ENCODE measurements at places on chromosomes 5 and 9.

GRCh38 chr9:123438821-123439220 lies 82.8 kb downstream of the CRB2 start:
- DNase-seq: no peak

- DNase-seq: no peak
These were observed 526.8 kb upstream of the GRAMD2B start for GRCh38 chr5:125896368-125896767.

GRCh38 chr5:178221282-178221681 lies 11.3 kb downstream of the PHYKPL start:
- DNase-seq: no peak

- DNase-seq: no peak
These were observed 466 bp downstream of the SMC2 start for GRCh38 chr9:104094534-104095015.

- DNase-seq: no peak
These were observed 129.6 kb upstream of the CNTLN start for GRCh38 chr9:17005056-17005823.

DNA sequence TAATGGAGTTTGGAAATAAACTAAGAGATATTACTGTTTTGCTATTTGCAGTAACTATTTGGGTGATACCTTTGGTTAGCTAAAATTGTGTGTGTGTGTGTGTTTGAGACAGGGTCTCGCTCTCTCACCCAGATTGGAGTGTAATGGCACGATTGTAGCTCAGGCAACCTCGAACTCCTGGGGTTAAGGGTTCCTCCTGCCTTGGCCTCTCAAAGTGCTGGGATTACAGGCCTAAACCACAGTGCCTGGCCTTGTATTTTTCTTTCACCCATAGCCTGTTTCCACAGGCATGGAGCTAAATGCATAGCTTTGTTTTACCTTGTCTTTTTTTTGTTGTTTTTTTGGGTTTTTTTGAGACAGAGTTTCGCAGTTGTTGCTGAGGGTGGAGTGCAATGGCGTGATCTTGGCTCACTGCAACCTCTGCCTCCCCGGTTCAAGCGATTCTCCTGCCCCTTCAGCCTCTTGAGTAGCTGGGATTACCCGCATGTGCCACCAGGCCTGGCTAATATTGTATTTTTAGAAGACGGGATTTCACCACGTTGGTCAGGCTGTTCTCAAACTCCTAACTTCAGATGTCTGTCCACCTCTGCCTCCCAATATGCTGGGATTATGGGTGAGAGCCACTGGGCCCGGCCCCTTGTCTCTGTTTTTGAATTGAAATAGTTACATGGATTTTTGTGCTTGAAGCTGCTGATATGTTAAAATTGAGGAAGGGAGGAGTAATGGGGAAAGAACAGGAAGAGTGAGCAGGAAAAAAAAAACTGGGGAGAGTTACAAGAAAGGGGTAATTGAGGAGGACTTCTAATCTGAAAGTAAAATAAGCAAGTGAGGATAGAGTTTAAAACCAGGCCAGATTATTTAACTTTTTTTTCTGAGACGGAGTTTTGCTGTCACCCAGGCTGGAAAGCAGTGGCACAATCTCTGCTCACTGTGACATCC lies 5.7 kb downstream of the GPBP1 start:
- no peak for DNase-seq

DNA sequence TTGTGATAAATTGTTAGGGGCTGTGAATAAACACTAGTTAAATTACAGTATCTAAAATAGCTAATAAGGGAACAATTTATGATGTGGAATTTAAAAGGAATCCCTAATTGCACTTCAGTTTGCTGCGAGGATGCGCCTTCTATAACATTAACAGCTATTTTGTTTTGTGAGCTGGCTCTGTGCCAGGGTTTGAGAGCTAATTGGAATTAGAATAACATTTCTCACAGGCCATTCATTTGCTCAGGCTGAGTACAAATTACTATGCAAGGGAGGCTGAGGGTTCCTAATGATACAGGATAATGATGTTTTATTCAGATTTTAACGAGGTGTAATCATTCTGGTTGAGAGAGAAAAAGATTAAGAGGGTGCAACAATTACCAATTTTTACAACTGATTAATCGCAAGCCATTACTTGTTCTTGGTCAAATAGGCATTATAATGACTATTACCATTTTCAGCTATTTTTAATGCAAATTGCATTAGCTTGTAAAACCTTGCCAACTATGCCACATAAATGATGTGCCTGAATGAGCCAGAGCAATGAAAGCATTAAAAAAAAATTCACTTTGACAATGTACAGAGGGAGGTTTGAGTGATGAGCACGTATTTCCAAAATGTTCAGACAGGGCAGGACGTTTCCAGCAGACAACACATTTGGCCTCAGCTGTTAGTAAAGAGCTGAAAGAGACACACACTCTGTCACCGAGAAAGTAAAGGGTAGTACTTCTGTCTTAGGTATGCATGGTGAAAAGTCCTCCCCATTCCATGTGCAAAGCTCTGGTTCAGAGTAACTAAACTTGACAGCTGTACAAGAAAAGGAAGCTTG lies 576.5 kb downstream of the TLE1 start:
- no peak for DNase-seq

- DNase-seq: no peak
These were observed 174.7 kb upstream of the PRDM9 start for GRCh38 chr5:23332650-23333251.

DNA sequence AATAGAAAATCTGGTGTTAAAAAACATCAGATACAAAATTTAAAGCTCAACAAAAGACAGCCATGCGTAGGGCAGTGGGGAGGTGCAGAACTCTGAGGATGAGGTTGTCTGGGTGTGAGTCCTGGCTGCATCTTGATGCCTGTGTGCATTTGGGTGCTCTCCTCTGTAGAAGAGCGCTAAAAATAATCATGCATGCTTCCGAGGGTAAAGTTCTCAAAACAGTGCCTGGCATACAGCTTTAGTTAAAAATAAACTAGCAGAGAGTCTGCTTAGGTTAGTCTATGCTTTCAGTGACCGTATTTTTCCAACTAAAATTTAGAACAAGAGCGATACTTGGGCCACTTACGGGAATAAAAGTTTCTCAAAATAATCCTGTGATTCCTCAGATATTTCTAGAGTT lies 55.5 kb upstream of the SPATA31C2 start:
- no peak for DNase-seq

DNA sequence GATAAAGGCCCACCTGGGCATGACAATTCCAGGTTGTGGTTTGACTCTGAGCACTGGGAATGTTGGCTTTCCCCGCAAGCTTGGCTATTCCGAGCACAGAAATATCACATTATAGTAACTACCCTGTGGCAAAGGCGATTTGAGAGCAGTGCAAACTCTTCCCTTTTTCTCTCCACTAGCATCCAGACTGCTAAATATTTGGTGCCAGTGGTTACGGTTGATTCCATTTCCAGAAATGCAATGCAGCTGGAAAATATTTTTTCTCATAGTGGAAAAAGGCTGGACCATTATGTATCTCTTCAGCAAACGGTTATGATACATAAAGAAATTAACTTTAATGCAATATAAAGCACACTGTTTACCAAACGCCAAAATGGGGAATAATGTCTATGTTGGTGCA lies 158.0 kb downstream of the ENC1 start:
- no peak for DNase-seq

DNA sequence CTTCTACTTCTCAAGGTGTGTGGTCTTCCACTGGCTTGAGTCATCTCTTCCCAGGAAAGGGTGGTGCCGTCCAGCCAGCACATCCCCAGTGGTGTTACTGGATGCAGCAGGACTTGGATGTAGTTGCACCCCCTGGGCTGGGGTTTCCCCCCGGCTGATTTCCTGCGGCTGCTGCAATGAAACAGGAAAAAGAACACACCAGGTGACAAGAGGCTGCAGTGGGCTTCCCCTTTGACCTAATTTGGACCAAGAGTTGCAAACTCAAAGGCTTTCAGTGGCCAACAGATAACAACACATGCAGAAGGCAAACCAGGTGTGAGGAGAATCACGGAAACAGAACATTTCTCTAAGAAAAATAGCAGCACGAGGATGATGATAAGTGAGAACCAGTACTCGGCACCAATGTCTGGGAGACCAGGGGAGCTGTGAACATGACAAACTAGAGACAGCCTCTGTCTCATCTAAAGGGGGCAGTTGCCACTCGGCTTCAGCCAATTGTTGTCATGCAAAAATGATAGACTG lies 83.7 kb downstream of the PDE6A start:
- no peak for DNase-seq

DNA sequence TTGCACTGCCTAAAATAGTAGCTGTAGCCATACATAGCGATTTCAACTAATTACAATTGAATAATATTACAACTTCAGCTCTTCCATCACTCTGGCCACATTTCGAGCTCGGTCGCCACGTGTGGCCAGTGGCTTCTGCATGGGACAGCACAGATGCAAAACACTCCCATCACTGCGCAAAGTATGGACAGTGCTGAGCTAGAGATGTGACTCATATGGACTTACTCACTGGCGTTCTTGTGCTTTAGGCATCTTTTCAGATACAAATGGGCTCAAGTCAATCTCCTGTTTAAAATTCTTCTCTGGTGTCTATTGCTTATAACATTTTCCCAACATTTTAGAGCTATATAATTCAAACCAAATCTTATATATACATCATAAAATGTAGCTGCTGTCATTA lies 222.7 kb downstream of the ELAVL2 start:
- no peak for DNase-seq

DNA sequence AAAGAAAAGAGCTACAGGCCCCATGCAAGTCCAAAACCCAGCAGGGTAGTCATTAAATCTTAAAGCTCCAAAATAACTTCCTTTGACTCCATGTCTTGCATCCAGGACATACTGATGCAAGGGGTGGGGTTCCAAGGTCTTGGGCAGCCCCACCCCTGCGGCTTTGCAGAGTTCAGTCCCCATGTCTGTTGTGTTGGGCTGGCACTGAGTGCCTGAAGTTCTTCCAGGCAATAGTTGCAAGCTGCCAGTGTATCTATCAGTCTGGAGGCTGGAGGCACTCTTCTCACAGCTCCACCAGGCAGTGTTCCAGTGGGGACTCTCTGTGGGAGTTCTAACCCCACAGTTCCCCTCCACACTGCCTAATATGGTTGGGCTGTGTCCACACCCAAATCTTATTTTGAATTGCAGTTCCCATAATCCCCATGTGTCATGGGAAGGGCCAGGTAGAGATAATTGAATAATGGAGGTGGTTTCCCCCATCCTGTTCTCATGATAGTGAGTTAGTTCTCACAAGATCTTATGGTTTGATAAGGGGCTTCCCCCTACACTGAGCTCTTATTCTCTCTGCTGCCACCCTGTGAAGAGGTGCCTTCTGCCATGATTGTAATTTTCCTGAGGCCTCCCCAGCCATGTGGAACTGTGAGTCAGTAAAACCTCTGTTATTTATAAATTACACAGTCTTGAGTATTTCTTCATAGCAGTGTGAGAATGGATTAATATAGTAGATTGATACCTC lies 237.5 kb upstream of the ADRA1B start:
- DNase-seq: no peak

GRCh38 chr9:93122721-93123221 lies 11.3 kb downstream of the NINJ1 start:
- DNase-seq: no peak

DNA sequence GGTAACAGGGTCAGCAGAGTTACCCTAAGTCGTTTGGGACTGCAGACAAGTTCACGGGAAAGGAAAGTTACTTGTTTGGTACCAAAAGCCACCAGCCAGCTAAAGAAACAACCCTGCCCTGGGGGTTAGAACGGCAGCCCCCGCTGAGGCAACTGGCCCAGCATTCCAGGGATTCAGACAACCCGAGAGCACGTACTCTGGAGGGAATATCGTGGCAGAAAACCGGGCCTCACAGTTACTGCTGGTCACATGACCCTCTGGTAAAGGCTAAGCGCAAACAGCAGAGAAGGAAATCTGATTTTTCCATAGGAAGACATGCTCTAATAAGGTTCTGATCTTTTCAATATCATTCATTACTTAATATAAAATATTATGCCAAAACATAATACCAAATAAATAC lies 22.5 kb upstream of the MLANA start:
- DNase-seq: no peak

GRCh38 chr5:181215997-181216989 lies 6.8 kb upstream of the TRIM41 start:
- DNase-seq: no peak

- no peak for DNase-seq
These were observed 9.1 kb upstream of the ANKH start for GRCh38 chr5:14880688-14881087.

- no peak for DNase-seq
These were observed 1050.0 kb upstream of the CDH10 start for GRCh38 chr5:25694801-25695200.

GRCh38 chr9:98867103-98867428 lies 59.6 kb downstream of the GALNT12 start:
- DNase-seq: no peak

DNA sequence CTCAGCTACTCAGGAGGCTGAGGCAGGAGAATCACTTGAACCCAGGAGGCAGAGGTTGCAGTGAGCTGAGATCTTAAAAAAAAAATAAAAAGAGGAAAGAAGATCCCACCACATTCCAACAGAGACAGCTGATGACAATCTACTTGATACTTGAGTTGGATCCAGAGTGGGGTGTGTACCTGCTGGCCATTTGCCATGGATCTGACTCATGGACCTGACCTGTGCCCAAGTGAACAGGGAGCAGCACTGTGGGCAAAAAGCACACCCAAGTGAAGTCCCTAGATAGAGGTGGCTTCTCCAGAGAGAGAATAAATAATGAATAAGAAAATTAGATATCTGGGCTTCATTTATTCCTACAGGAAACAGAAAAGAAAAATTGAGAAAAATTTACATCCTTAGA lies 81.2 kb upstream of the MIER3 start:
- DNase-seq: no peak

GRCh38 chr9:91843623-91844148 lies 106.3 kb downstream of the ROR2 start:
- no peak for DNase-seq

GRCh38 chr5:82234885-82235284 lies 43.3 kb downstream of the RPS23 start:
- no peak for DNase-seq

GRCh38 chr9:138099803-138100598 lies 222.4 kb downstream of the CACNA1B start:
- no peak for DNase-seq

DNA sequence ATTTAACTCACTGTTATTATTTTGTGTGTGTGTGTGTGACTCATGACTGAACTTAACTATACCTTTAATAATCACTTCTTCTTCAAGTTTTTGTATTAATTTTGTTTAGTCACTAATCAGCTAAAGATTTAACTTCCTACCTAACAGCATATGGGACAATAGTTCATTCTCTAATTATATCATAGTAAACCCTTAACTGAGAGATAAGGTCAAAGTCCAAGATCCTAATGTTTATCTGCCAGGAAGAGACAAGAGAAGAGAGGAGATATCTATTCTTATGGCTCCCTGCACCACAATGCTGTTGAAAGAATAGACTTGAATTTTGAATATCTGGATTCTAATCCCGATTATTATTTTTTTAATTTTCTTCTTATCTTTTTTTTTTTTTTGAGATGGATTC lies 28.1 kb downstream of the FREM1 start:
- DNase-seq: no peak

GRCh38 chr5:102975457-102976182 lies 144.3 kb downstream of the GIN1 start:
- DNase-seq: no peak

- no peak for DNase-seq
These were observed 149.9 kb downstream of the ARSB start for GRCh38 chr5:78835176-78835575.
